CD4-positive, alpha-beta T cell treated with Interleukin-17A for 1 hour (primary cell): ENCODE measurements at places on chromosomes 2 and 18.
A peak's percentile ranks its signal among the peaks of the same experiment; 100 is the strongest.

DNA sequence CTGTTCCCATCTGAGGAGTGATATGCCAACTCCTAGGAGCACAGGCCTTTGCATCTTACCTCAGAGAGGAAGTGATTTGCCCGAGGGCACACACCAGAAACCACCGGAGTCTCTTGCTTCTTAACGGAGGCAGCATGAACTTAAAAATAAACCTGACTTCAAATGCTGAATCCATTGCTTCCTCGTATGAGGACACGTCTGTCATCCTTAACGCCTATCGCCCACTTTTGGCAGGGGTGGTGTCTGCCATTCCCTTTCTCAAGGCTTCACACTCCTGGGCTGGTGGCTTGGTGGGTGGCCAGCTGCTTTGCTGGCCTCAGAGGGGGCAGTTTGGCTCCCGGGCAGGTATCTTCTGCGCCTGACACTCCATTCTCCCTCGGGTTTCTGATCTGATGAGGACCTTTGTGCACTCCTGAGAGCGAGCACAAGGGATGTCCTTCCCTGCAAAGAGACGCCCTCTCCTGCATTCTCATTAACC lies 1.1 kb upstream of the PREB start:
- no peak for DNase-seq

DNA sequence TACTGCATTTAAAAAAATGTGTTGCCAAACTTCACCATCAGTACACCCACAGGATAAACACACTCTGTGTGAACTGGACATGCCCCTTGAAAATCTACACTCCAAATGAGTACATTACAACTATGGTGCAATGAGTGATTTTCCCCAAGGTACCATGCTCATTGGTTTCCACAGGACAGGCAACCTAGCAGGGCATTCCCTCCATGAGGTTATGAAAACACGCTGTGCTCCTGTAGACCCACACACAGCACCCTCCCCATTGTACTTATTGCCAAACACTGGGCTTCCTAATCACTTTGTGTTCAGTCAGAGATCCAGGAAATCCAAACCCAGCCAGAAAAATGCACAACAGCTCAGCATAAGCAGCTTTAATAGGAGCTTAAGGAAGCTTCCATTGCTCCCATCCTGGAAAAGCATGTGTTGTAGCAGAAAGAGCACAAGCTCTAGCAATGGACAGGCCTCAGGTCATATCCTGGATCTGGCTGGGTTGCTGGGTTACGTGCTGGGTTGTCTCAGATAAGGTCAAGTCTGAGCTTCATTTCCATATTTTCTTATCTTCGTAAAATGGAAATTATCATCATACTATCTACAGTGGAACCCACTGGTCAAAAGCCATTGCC lies 20.8 kb upstream of the ATIC start:
- no peak for DNase-seq

DNA sequence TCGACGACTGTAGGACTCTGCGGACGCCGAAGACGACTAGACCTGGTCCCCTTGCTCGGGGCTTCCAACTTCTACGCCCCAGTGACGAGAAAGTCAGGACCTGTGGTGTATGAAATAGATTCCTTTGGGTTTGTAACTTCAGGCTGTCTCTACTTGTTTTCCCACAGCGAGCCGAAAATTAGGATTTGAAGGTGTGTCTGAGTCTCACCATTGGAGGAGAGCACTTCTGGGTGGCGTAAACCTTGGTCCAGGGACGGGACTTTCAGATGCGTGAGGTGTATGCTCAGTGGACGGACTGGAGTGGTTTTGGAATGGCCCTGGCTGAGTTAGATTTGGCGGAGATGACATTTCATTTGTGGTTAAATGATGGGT lies 1.3 kb downstream of the BIRC6 start:
- peak; percentile 20 for DNase-seq

GRCh38 chr2:167954495-167954894 lies 292.9 kb downstream of the STK39 start:
- no peak for DNase-seq

GRCh38 chr2:133252780-133253355 lies 315.4 kb downstream of the NCKAP5 start:
- DNase-seq: no peak

DNA sequence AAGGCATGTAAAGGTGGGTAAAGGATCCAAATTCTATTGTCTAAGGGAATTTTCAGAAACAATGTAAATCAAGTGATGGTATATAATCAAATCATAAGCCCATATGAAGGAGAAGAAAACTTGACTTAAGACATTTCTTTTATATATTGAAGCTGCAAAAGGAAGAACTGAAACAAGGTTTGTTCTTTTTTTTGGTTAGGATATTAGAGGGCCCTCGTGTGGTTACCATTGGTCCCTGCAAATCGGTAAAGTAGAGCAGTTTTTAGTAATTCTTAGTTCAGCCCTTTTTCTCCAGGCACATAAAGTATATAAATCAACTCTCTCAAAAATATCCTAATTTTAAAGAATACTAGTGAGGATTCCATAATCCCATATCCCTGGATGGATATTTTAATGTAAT lies 105.6 kb upstream of the STK17B start:
- DNase-seq: peak; percentile 72

DNA sequence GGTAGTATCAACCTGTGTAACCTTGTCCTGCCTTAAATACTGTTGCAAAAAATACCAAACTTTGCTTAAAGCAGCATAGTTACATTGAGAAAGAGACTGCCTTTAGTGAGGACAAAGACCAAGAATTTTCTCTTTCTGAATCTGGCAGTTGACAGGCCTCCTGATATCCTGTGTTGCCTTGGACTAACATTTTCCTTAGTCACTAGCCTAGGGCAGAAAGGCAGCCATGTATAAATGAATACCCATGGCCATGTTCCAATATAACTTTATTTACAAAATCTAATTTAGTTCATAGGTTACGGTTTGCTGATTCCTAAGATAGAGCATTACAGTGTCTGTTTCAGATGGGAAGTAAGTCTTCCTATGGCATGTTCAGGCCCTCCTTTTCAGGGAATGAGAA lies 895.4 kb downstream of the CNTNAP5 start:
- DNase-seq: no peak

- no peak for DNase-seq
These were observed 27.2 kb upstream of the STAT4 start for GRCh38 chr2:191177751-191178736.

DNA sequence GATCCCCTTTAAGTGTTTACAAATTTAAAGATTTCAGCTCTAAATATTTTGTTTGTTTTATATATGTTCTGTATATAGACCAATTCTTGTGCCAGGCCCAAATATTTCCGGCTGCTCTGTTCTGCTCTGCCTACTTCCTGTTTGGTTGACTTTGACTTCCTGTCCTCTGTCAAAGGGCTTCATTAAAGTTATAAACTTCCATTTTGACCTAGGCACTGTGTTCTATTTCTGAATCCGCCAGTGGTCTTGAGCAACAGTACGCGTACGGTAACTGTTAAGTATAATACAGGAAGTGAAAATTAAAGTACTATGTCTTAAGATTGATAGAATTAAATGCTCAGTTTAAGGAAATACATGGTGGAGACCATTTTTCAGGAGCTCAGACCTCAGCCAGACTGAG lies 13.5 kb upstream of the REL start:
- DNase-seq: peak; percentile 72

DNA sequence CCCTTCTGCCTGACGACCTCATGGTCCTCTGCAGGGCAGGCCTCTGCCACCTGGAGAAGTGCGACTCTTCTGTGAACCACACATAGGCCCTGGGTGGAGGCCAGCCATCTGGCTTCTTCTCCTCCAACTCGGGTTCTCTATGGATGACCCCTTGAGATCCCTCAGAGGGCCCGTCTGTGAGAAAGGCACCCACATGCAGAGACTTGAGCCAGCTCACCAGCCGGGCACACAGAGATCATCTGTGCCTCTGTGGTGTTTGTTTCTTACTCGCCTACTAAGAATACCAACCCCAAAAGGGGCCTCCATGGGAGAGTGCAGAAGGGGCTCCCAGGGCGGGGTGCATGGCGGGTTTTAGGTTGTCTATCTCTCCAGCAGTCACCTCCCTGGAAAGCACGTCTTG lies 176.5 kb upstream of the SALL3 start:
- DNase-seq: no peak

DNA sequence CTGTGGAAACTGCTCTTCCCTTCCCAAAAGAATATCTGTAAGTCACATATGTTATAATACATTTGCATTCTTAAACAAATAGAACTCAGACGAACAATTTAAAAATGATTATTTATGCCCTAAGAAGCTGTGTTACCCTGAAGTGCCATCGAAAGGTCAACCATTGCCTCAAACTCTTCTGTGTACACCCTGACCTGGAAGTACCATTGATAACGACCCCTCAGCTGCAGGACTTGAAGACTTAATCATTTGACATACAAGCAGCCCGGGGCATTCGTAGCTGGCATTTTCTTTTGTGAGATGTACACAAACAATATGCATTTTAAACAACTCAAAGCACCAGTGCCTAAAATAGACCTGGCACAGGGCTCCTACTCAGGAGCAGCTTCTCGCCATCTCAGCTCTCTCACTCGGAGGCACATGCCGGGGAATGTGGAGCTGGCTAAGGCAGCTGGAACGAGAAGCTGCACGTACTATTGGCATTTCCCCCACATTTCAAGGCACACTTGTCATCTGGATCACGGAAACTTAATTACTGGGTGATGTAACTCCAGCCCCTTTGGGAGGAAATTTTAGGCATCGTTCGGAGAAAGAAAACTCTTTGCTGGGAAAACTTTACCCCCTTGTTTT lies 170.0 kb upstream of the GALNT5 start:
- DNase-seq: no peak

- DNase-seq: no peak
These were observed 109.1 kb downstream of the CDK15 start for GRCh38 chr2:201915446-201915845.

GRCh38 chr2:236008857-236009256 lies 159.3 kb downstream of the GBX2 start:
- DNase-seq: no peak

- DNase-seq: no peak
These were observed 55.0 kb downstream of the GATA6 start for GRCh38 chr18:22224339-22224738.

GRCh38 chr2:222989431-222989830 lies 62.6 kb upstream of the KCNE4 start:
- DNase-seq: no peak

GRCh38 chr18:48391868-48392267 lies 17.3 kb downstream of the ZBTB7C start:
- DNase-seq: no peak

- no peak for DNase-seq
These were observed 446.1 kb upstream of the FAM98A start for GRCh38 chr2:34045101-34045655.

GRCh38 chr2:1550658-1551316 lies 137.5 kb downstream of the TPO start:
- DNase-seq: peak; percentile 41

GRCh38 chr2:133641942-133642725 lies 73.9 kb upstream of the NCKAP5 start:
- DNase-seq: no peak

DNA sequence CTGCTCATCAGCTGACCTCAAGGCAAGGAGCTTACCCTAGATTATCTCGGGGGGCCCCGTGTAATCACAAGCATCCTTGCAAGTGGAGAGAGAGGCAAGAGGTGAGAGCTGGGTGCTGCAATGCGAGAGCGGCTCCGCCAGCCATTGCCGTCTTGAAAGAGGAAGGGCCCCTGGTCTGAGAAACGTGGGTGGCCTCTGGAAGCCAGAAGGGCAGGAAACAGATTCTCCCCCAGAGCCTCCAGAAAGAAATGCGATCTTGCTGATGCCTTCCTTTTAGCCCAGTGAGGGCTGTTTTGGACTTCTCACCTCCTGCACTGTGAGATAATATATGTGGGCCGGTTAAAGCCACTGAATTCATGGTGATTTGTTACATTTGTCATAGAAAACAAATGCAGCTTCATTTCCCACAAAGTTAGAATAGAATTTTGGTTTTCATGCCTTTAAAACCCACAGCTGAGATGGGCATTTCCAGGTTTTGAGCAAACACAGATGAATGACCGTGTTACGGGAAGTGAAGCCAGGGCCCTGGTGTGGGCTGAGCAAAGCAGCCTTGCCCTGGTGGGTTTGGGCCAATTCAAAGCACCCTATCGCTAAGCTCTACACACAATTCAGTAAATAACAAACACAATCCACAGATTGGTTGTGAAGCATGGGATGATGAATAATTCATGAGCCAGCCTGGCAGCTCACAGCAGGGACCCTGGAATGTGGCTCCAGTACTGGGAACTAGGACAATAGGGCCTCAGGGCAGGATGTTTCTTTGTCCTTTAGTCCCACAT lies 319.9 kb upstream of the HS6ST1 start:
- DNase-seq: no peak

GRCh38 chr2:64966017-64966416 lies 23.2 kb upstream of the SLC1A4 start:
- DNase-seq: no peak

- DNase-seq: no peak
These were observed 130.4 kb upstream of the PELI1 start for GRCh38 chr2:64274399-64275173.

GRCh38 chr2:208266553-208266893 lies 468 bp downstream of the PIKFYVE start:
- DNase-seq: peak; percentile 24

DNA sequence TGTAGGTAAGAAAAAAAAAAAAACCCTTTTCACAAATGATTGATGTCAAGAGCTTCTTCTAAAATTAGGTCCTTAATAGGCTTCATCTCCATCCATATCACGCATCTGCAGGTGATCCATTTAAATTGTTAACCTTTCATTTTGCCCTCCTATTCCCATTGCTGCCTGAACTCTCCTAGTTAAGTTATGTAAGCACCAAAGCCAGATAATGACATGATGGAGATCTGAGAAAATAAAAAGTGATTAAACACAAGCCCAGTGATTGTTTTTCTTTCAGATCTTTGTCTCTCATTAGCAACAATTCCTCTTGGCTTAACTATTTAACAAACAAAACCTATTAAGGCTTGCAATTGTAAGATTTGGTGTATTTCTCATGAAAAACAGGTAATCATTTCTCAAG lies 20.0 kb downstream of the LANCL1 start:
- no peak for DNase-seq

GRCh38 chr2:238727585-238728329 lies 120.1 kb upstream of the TWIST2 start:
- no peak for DNase-seq

GRCh38 chr2:24009680-24010476 lies at the start of gene MFSD2B:
Gene MFSD2B, plus strand, starts transcription at chr2:24010085. Its CDS starts 12 bp downstream, at chr2:24010097.
- DNase-seq: no peak

- DNase-seq: no peak
These were observed 92.9 kb upstream of the ST3GAL5 start for GRCh38 chr2:85981579-85982247.

GRCh38 chr2:25149646-25150045 lies 18.7 kb downstream of the POMC start:
- no peak for DNase-seq

GRCh38 chr2:75328156-75328555 lies 128.8 kb upstream of the TACR1 start:
- no peak for DNase-seq

DNA sequence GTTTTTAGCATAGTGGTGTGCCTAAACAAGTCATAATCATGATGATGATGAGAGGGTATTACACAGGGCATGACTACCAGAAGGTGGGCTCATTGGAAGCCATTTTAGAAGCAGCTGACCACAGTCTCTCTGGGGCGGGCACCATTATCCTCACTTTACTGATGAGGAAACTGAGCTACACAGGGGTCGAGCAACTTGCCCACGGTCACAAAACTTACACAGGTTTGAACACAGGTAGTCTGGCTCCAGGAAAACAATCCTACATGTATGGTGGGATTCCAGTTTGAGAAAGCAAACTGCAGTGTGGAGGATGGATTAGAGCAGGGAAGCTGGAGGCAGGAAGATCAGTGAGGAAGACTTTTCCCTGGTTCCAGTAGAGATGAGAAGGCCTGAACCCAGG lies 6.2 kb downstream of the RHOB start:
- DNase-seq: no peak
